Naive B cell (primary cell): ENCODE measurements at places on chromosomes 2 and 18. TPM values are rescaled to one million over a fixed set of nuclear protein-coding genes. Genes with fewer than 3 reads are reported as not detected.

Gene CERS6
- 5.8 TPM for polyA plus RNA-seq

Gene FHL2
- 0.17 TPM for polyA plus RNA-seq

Gene PLA2R1
- polyA plus RNA-seq: not detected

Gene IL36G
- not detected for polyA plus RNA-seq

Gene BMP10
- not detected for polyA plus RNA-seq

Gene MORN2
- polyA plus RNA-seq: 7.8 TPM

Gene MOGAT1
- polyA plus RNA-seq: not detected

Gene LYG2
- not detected for polyA plus RNA-seq

Gene SCN9A
- polyA plus RNA-seq: not detected

Gene GLI2
- polyA plus RNA-seq: not detected

Gene BBS5
- polyA plus RNA-seq: not detected

Gene DLX1
- not detected for polyA plus RNA-seq

Gene XIRP2
- polyA plus RNA-seq: not detected

Gene TSPYL6
- polyA plus RNA-seq: not detected

Gene ALPP
- not detected for polyA plus RNA-seq

Gene CRACDL
- not detected for polyA plus RNA-seq

Gene NCKAP5
- 0.10 TPM for polyA plus RNA-seq

Gene FIGN
- polyA plus RNA-seq: not detected

Gene FBXO48
- polyA plus RNA-seq: 0.40 TPM

Gene DNAJC5G
- polyA plus RNA-seq: not detected

Gene SERPINB12
- polyA plus RNA-seq: not detected

Gene CLIP4
- polyA plus RNA-seq: 3.3 TPM

Gene SLC19A3
- polyA plus RNA-seq: not detected

Gene UGT1A9
- not detected for polyA plus RNA-seq

Gene IL1A
- polyA plus RNA-seq: not detected

Gene SLC9A4
- polyA plus RNA-seq: not detected
